ENCODE measurements at places on chromosomes 16 and 17.

- DNase-seq: no peak
Measured at GRCh38 chr16:56856876-56857447, 8.0 kb upstream of the SLC12A3 start.

- no peak for DNase-seq
Measured at GRCh38 chr17:77832180-77832560, 126.3 kb upstream of the TNRC6C start.

DNA sequence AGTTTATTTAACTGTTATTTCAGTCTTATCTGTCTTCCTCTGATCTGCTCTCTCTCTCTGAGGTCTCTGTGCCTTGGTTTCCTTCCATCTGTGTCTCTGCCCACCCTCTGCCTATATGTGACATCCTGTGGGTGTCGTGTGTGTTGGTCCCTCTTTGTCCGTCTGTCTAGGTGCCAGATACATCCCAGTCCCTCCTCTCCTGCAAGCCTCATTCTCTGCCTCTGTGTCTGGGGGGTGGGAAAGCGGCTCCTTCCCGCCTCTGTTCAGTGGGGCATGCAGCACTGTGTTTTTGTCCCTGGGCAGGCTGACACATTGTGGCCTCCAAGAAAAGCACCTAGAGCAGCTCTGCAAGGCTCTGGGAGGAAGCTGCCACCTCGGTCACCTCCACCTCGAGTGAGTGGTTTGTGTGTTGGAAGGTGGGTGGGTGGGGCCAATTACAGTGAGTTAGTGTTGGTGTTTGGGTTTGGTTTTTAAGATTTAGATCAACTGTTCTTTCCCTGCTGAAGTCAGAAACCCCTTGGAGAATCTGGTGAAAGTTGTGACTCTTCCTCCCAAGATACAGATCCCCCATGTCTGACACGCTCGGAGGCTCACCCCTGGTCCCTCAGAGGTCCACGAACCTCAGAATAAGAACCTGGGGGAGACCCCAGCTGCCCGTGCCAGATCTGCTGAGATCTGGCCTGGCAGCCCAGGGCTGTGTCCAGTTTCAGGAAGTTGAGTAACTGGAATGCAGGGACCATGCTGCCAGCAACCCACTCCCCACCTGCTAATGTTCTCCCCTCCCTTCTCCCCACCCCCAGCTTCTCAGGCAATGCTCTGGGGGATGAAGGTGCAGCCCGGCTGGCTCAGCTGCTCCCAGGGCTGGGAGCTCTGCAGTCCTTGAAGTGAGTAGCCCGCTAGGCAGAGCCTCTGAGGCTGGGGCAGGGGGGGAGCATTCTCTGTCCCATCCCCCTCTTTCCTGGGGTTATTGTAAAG, 50.9 kb upstream of the CPNE2 start:
- DNase-seq: no peak

GRCh38 chr17:81132770-81133723, 32.3 kb upstream of the PVALEF start:
- no peak for DNase-seq

DNA sequence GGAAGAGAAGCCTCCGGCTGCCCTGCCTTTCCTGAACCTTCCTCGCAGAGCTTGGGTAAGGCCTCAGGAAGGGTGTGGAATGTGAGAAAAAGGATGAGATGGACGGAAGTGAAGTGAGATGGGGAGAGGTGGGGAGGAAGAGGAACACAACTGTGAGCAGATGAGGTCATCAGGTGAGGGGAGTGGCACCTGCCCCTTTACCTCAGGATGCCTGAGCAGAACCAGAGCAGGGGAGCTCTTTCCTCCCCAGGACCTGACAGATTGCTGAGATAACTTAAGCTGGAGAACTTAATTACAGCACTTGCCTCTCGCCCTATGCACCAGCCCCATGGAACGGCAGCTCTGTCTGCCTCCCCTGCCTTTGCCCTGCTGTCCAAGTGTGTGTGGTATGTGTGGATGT, 29.8 kb downstream of the TMEM132E start:
- DNase-seq: no peak

GRCh38 chr17:48717367-48718226, 4.7 kb downstream of the PRAC1 start:
- DNase-seq: no peak

- DNase-seq: no peak
Measured at GRCh38 chr16:54204756-54205155, 81.8 kb downstream of the IRX3 start.

DNA sequence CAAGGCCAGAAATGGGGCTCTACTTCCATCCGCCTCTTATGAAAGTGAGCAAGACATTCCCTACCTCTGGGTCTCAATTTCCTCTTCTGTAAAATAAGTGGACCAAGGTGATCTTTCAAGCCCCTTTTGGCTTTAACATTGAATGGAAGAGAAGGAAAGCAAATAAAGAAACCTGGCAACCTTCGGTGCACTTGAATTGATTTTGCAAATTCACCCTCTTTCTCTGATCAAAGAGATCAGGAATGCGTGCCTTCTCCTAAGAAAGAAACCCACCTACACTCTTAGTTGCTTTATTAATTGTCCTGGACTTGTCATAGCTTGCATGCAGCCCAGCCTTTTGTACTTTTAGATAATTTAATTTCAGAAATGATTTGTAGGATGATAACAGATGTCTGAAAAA, 3.0 kb downstream of the MSI2 start:
- DNase-seq: no peak

- DNase-seq: no peak
Measured at GRCh38 chr17:53133876-53134275, 688.9 kb upstream of the KIF2B start.

Measured in EL (cell line).